ENCODE measurements at places on chromosomes 5 and 9.

DNA sequence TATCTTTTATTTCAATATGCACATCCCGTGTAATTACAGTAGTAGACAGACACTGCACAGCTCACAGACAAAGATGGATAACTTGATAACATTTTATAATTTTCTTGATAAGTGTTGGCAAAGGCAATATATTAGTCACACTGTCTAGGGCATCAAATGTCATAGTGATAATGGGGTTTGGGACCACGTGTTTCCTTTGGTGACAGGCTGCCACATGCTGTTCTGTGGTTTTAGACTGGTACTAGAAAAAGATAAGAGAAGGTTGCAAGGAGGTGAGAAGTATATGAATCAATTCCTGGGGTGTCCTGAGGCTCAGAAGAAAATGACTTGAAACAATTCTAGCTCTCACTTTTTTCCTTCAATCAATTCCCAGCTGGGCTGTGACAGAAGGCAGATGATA, 258.8 kb upstream of the CHD1 start:
- no peak for DNase-seq

DNA sequence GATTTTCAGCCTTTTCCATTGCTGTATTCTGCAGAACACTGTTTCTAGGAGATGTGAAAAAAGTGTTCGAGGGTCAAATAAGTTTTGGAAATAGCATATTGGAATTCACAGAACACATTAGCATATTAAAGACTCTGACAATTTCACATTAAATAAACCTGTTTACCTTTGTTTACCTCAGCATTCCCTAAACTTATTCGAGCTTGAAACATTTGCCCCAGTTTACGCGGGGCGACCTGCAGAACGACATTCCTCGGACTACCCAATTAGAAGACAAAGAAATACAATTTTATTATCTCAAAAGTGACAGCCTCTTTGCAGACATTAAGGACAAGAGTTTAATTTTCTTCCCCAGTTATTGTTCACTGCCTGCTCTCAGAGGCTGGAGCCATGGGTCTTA, 110.3 kb upstream of the NFIB start:
- DNase-seq, result no peak

DNA sequence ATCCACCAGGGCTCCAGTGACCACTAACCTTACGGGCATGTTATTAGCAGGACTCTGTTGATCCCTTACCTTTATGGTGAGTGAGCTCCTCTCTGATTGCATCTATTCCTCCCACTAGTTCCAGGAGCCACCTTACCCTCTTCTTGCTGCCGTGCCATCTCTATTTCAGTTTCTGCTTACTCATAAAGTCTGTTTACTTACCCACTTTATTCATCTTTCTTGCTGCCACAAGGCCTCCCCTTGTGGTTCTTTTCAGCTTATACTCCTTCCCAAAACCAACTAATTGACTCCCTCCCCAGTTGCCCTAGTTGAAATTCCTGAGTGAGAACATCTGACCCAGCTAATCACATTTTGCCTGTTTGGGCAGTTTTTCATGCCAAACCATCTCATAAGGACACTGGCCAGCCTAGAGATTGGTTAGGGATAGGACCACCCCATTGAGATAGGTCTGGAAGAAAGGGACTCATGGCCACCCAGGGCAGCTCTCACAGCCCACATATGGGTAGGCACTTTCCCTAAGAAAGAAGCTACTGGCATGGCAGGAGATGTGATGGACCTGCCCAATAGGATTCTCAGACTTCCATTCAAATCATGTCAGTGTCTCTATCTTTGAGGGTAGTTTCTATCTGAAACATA, 412.7 kb downstream of the EFNA5 start:
- no peak for DNase-seq

DNA sequence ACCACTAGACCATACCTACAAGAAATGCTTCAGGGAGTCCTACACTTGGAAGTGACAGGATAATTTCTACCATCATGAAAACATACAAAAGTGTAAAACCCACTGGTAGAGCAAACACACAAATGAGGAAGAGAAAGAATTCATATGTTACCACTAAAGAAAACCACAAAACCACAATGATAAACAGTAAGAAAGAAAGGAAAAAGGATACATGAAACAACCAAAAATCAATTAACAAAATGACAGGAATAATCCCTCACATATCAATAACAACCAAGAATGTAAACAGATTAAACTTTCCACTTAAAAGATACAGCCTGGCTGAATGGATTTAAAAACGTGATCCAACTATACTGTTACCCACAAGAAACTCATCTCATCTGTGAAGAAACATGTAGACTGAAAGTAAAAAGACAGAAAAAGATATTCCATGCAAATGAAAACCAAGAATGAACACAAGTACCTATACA, 83.4 kb downstream of the LPAR1 start:
- DNase-seq, result no peak

GRCh38 chr5:66597183-66597757, 1.1 kb downstream of the MAST4 start:
- no peak for DNase-seq

- no peak for DNase-seq
These were observed 1122.5 kb upstream of the WWC1 start for GRCh38 chr5:167168971-167169370.

DNA sequence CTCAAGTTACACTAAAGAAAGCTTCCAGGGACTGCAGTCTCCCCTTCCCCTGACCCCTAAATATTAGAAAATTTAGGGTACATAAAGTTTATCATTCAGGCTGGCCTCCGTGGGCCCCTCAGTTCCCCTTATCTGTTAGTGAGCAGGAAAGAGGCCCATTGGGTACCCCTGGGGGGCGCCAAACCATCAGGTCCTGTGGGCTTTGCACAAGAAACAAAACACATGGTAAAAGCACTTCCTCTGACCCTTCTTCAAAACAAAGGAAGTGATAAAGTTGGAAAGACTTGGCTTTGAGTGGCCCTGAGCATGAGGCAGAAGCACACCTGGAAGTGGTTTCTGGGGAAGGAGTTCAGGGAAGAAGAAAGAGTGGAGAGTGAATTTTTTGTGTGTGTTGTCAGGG, 213.0 kb downstream of the SMARCA2 start:
- no peak for DNase-seq

- no peak for DNase-seq
These were observed 21.4 kb upstream of the FAM81B start for GRCh38 chr5:95369782-95370181.

DNA sequence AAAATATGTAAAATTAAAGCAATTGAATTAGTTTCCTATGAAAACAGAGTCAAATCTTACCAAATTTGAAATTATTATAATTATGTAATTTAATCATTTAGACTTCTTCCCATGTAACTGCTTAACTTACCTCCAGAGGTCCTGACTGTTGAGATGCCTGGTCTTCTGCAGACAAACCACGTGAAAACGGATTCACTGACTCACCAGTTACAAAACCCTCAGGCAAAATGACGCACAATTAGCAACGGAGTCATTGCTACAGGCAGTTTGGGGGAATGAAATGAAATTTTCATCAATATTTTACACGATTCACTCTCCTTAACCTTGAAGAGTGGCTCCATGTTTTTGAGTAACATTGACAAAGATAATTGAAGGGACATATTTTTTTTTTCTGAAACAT, 460.8 kb downstream of the MTRR start:
- DNase-seq, result no peak

- no peak for DNase-seq
These were observed 14.0 kb upstream of the PDLIM4 start for GRCh38 chr5:132243366-132243977.

All from stimulated activated CD4-positive, alpha-beta T cell treated with anti-CD3 and anti-CD28 coated beads, Interleukin-2, amount 100 ng/mL, for 48 hours (primary cell).